ENCODE measurements at places on chromosomes 11 and 22.

DNA sequence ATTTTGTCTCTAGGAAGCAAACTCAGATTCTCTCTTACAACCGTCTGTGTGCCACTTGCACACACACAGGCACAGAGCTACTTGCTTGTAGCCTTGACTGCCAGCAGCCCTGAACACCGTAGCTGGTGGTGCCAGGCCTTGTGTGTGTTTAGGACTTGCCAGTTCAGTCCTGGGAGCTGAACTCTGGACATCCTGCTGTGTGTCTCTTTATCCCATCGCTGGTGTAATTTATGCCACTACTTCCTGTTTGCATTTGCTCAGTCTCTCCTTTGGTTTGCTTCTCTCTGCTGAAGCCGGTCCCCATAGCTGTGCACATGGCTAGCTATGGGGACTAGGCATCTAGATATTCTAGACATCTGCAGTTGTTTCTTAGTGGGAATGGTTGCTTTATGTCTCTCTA, 24.0 kb downstream of the MARK2 start:
- peak; percentile 56 for DNase-seq

GRCh38 chr11:85665733-85666132, 804 bp upstream of the CREBZF start:
- no peak for DNase-seq

DNA sequence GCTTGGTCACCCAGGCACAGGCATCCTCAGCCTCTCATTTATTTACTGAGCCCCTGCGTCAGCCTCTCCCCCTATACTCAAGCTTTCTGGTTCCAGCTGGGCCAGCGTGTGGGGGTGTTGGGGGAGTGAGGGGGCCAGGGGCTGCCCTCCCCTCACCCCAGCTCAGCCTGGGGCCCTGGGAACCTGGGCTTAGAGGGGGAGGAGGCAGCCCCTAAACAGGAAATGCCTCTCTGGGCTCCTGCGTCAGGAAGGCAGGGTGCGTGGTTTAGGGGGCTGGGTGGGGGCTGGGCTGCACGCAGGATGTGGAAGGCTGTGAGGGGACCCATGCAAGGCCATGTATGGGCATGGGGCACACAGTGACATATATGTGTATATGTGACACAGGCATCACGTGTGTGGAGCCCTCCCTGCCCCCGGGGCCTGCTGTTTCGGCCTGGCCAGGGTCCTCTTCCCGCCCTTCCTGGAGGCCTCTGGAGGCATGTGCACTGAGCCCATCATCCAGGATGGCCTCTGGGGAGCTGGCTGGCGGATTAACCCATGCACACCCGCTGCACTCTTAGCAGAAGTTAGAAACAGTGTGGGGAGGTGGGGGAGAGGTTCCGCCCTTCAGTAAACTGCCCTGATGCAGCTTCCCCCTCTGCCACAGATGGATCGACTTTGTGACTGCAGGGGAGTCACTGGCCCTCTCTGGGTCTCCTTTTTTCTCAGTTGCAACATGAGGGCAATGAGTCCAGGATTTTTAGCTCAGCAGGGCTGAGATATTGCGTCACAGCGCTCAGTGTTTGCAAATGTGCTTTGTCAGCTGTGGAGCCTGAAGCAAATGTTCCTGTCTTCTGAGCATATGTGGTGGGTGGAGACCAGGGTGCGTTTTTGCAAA, 1.1 kb upstream of the CD248 start:
- peak; percentile 95 for DNase-seq

DNA sequence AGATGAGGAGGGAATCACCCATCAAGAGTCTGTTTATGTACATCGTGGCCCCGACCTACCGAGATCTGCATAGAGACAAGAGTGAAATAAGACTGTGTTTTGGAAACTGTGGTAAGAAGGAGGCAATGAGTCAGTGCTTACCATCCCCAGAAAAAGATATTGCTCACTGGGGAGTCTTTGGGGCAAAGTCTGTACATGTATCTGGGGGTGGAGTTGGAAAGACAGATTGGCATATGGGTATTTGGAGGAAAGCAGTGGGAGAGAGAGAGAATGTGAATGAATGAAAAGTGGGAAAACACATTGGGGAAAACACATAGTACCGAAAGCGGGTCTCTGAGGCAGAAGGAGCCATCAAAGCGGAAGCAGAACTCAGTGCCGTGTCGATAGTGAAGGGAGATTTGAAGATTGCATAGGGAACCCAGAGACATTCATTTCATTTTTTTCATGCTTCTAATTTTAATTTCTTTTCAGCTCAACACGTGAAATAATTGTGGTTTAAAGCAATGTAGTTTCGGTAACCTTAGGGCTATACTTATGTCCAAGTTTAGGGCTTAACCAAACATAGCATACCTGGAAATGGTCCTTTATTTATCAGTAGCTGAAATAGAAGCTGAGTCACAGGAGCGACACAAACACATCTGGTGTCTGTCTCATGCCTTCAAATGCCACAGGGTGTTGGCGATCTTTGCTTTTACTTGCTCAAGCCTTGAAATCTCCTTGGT, 98.6 kb upstream of the CD44 start:
- DNase-seq = peak; percentile 86

GRCh38 chr11:116970485-116971292, 127.5 kb downstream of the SIK3 start:
- peak; percentile 17 for DNase-seq

DNA sequence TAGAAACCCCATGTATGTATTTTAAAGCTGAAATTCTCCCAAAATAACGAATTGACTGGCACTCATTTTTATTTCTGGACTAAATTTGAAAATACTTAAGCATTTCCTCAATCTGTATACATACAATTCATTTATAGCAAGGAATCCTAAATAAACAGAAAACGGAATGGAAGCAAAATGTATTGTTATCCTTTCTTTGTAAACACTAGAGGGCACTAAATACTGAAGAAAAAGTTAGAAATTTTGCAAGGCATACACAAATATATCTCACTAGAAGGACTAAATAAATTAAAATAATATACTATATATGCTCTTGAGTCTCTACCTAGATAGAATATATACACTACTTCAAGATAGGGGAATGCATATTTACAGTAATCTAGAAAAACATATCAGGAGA, 23.1 kb upstream of the ANO5 start:
- no peak for DNase-seq

- peak; percentile 53 for DNase-seq
These were observed 12.7 kb downstream of the RPL3 start for GRCh38 chr22:39306456-39307361.

GRCh38 chr11:33064033-33064825, 24.9 kb downstream of the TCP11L1 start:
- no peak for DNase-seq

- DNase-seq = peak; percentile 44
These were observed 110.9 kb downstream of the SWAP70 start for GRCh38 chr11:9774591-9775397.

GRCh38 chr11:1111545-1112212, 37.0 kb downstream of the MUC2 start:
- no peak for DNase-seq

- DNase-seq = peak; percentile 47
These were observed 8.5 kb upstream of the CCDC89 start for GRCh38 chr11:85694385-85694980.

GRCh38 chr11:69868006-69868810, 49.0 kb upstream of the FGF3 start:
- DNase-seq = no peak

- DNase-seq = no peak
These were observed 24.2 kb upstream of the JAM3 start for GRCh38 chr11:134044514-134045284.

GRCh38 chr11:11931461-11932055, 76.9 kb downstream of the DKK3 start:
- DNase-seq = peak; percentile 65

- DNase-seq = peak; percentile 48
These were observed 8.7 kb upstream of the SLC5A12 start for GRCh38 chr11:26730414-26731083.

- no peak for DNase-seq
These were observed 8.0 kb downstream of the ARHGAP1 start for GRCh38 chr11:46692450-46692849.

- DNase-seq = peak; percentile 72
These were observed 34.2 kb downstream of the DNHD1 start for GRCh38 chr11:6531267-6531752.

GRCh38 chr11:117950993-117951961, 22.1 kb upstream of the TMPRSS13 start:
- no peak for DNase-seq

- DNase-seq = no peak
These were observed 64.2 kb upstream of the OLFML1 start for GRCh38 chr11:7421136-7421535.

DNA sequence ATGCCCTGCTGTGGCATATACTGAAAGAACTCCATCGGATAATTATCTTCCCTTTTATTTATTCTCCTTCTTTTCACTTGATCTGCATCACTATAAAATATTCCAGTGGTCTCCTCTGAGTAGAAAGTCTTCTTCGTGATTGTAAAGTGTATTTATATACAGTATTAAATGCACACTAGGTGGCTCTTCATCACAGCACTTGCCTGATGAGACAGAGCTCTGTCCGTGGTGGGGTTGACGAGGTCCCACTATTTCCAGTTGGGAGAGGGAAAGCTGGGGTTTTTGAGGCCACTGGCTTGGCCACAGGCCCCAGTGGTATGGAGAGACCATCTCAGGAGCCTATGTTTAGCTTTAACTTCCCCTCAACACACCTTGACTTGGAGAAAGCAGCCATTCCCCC, 31.6 kb upstream of the ZBTB16 start:
- no peak for DNase-seq

GRCh38 chr11:88531831-88532230, 194.3 kb upstream of the CTSC start:
- no peak for DNase-seq

- DNase-seq = peak; percentile 79
These were observed 66.4 kb downstream of the SGSM3 start for GRCh38 chr22:40436505-40437431.

GRCh38 chr11:90218606-90219005, 4.2 kb downstream of the CHORDC1 start:
- DNase-seq = no peak

DNA sequence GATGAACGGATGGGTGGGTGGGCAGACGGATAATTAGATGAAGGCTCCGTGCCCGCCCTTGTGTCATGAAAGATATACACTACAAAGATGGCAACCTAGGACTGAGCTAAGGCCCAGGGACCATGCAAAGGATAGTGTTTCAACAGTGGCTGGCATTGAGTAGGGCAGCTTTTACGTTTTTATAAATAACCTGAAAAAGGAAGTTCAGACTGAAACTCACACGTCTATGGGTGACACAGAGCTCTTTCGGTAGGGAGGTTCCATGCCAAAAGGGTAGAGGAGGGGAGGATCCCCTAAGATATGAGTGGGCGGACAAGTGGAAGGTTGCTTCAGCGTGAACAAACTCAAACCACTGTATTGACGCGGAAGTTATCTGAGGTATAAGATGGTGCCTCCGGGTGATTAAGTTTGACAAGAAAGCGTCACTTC, 90.5 kb downstream of the UBASH3B start:
- DNase-seq = no peak

DNA sequence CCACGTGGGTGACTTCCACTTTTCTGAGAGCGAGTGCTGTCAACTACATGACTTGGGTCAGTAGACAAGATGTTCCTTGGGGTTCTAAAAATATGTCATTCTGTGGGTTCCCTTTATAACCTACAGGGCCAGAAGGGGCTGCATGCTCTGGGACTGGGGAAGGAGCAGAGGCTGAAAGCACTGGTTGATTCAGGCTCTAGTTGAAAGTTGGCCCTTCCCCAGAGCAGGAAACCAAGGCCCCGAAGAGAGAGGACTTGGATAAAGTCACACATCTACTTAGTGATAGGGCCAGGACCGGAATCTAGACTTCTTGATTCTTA, 9.9 kb downstream of the ADAMTS15 start:
- no peak for DNase-seq

DNA sequence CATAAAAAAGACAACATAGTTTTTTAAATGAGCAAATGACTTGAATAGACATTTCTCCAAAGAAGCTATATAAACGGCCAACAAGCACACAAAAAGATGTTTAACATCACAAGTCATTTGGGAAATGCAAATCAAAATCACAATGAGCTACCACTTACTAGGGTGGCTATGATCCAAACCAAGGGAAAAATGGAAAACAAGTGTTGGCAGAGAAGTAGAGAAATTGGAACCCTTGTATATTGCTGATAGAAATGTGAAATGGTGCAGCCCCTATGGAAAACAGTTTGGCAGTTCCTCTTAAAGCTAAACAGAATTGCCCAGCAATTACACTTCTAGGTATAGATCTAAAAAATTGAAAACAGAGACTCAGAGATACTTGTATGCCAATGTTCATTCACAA, 29.0 kb downstream of the PAMR1 start:
- no peak for DNase-seq

GRCh38 chr11:105049481-105049880, 4.3 kb upstream of the CARD16 start:
- DNase-seq = no peak

DNA sequence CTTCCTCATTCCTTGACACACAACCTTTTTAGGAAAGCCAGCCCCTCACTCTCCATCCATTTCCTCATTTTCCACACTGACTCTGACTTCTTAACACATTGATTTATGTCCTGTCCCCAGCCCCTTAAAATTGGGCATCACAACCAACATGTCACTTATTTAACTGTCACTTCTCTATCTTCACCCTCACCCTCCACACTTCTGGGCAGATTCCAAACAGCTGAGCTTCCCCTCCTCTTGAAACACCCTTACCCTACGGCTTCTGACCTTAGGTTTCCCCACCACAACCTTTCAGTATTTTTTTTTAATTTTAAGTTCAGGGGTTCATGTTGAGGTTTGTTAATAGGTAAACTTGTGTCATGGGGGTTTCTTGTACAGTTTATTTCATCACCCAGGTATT, 696.3 kb downstream of the DLG2 start:
- DNase-seq = no peak

DNA sequence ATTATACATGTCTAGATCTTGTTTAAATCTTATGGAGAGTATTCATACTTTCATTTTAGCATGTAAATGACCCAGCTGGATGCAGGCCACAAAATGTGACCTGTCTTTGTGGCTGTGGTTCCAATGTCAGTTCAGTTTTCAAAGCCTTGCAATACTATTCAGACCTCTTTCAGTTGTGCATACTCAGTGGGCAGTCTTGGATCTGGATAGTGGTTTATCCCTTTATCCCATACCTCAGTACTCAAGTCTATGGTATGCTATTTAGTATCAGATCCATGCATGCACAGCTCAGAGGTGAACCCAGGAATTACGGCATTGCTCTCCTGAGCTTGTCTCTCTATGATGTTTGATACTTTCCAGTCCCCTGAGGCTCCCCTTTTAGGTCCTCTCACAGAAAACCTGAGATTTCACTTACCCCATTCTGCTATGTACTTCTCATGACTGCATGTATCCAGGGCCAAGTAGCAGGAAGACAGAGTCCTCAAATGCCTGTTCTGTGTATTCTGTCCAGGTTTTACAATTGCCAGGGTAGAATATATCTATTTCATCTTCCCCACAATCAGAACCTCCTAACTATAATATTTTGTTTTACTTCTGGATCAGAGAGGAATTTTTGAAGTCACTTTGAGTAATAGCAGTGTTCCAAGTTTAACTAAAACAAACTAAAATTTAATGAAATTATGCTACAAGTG, 6.9 kb upstream of the P4HA3 start:
- peak; percentile 17 for DNase-seq

DNA sequence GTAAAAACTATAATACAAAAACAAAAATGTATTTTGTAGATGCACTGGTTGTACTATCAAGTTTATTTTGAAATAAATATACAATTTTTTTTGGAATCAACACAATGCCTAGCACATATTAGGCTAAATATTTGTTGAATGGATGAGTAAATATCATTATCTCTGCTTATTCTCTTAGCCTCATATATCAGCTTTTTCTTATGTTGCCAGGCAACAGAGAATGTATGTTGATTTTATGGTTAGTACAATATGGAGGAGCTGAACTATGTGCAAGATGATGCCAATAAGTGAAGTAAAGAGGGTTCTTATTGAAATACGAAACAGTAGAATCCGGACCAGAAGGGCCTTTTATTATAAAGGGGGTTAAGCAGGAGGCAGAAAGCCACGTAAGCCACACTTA, 94.9 kb downstream of the FAR1 start:
- no peak for DNase-seq

Measured in mesenchymal stem cell (in vitro differentiated cells and primary cell).